ENCODE measurements at places on chromosomes 4 and X.
A peak's percentile ranks its signal among the peaks of the same experiment; 100 is the strongest.

DNA sequence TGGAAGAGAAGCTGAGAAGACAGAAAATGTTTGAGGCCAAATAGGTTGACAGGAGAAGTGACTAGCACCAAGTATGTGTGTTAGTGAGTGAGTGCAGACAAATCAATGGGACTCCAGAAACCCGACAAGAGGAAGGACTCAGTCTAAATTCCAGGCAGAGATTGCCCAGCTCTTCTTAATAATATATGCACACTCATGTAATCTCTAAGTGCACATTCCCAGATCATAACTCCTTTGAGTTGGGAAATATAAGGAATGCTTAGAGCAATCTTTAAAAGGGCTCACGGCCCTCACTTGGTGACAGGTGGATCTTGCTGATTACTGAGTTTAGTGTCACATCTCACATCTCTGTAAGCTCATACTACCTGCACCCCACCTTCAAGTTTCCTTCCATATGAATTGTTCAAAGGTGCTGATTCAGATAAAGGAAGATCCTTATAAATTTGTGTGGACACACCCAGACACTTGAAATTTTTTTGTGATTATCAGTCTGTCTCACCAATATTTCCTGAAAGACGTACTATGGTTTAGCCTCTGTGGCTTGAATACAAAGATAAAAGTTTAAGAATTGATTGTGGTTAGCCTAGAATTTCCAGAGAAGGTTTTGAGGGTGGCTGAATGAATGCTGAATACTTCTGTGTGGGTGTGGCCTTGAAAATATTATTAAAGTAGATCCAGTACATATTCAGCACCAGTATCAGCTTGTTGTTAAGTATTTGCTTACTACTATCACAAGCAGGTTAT, 205.1 kb upstream of the UGT8 start:
- DNase-seq, result no peak

- DNase-seq, result no peak
These were observed 191.2 kb downstream of the RRAGB start for GRCh38 chrX:55908661-55909212.

DNA sequence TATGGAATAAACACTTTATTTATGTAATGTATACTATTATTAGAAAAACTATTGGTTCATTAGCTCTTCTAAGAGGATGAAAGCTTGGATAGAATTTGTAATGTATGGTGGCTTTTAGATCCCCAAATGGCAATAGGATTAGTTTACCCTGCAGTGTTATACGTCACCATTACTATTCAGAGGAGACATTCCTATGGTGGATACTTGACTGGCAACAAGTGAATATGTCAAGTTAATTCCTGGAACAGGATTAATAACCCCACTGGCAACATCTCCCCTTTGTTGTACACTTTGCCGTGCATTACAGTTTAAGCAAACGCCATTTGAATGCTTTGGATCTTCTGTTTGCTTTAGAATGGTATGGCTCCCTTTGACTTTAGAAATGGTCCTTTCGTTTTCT, 420.3 kb downstream of the FAM47B start:
- DNase-seq, result no peak

GRCh38 chrX:49186125-49187027, at the start of gene PRICKLE3:
Gene PRICKLE3, minus strand, starts transcription at chrX:49186373. Its CDS starts 76 bp downstream, at chrX:49186297.
- DNase-seq, result no peak

DNA sequence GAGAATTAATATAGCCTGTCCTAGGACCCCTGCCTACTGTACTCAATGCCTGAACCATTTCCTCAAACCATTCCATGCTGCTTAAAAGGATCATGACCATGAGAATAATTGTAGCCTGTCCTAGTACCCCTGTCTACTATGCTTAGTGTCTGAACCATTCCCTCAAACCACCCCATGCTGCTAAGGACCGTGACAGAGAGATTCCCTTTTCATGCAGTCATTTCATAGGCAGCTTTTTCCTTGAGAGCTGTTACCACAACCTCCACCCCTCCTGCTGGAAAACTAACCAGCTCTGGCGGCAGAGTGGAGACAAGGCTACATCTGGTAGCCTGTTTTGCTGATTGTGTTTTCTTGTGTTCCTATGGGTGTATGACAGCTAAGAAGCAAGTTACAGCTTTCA, 174.9 kb upstream of the SMARCAD1 start:
- DNase-seq, result no peak

DNA sequence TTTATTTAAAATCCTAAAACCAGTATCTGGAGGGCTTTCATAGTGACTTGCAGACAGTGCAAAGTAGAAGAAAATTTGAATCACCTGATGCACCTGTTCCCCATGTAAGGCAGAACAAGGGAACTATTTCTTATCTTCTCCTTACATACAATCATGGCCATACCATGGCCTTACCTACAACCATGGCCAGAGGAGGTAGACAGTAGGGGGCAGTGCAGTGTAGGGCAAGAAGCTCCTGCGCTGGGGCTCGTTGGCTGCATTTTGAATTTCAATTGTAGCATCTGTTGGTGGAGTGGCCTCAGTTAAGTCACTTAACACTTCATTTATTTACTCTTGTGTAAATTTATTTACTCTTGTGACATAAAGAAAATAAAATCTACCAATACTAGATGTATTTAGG, 33.0 kb downstream of the GALNTL6 start:
- no peak for DNase-seq

DNA sequence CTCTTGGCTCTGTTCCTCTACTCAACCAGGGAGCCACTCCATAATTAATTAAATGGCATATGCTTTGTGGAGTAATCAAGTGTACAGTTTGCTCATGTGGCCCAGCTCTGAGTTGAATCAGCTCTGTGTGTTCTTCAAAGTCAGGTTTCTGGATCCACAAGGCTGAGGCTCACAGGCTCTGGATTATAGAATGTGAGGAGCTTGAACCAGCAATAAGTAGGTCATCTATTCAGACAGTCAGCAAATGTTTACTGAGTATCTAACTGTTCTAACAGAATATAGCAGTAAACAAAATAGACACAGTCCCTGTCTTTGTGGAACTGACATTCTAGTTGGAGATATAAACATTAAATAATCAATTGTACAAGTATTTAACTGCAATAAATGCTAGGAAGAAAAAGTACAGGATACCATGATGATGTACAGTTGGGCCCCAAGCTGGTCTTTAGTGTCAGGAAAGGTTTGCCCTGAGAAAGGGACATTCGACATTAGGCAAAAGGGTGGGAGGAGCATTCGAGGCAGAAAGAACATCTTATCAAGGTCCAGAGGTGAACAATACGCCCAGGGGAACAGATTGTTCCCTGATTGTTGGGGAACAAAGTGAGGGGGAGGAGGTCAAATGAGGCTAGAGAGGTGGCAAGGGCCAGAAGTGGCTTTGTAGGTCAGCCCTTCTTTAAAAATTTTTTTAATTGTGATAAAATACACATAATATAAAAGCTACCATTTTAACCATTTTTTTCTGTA, 20.5 kb upstream of the TSR2 start:
- DNase-seq, result no peak

- DNase-seq, result no peak
These were observed 37.0 kb downstream of the TNIP3 start for GRCh38 chr4:121127100-121127499.

- DNase-seq, result no peak
These were observed 38.7 kb downstream of the HNRNPD start for GRCh38 chr4:82335043-82335442.

- peak; percentile 43 for DNase-seq
These were observed 78.0 kb upstream of the CLNK start for GRCh38 chr4:10762561-10762960.

DNA sequence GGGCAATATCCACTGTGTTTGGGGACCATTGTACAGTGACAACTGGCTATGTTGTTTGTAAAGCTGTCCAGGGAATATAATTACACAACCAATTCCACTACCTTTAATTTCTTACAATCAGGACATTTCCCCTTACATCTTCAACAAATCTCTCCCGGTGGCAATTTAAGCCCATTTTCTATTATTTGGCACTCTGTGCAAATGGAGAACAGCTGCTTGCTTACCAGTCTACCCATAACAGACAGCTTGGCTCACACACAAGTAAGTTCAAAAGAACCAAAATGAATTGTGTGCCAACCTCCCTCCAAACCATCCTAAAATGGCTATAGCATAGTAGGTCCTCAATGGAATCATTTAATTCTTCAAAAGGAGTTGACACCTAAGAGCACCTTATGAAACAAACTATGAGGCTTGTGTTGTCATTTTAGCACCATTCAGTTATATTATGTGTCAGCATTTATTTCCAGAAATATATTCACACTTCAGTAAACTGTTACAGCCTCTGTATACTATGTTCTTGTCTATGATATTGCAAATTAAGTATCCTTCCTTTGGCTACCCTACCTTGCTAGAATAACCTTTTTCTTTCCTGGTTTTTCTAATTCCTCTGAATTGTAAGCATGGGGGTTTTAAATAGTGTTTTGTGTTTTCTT, 18.4 kb downstream of the GABRA4 start:
- no peak for DNase-seq

DNA sequence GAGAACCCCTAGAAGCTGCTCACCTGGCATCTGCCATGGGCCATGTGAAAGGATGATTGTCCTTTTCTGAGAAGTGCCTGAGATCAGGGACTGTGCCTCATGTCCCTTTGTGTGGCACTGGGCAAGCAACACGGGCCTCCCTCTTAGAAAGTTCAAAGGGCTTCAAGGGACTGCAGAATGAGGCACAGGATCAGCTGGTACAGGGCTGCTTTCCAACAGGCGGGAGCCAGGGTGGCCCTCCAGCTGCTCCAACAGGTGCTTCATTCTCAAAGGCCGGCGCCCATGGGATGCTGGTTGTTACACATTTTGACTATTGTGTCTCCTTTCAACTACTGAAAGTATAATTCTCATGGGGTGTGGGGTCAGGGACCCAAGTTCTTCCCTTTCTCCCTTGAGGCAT, 114.7 kb downstream of the ENPP6 start:
- DNase-seq, result no peak

- DNase-seq, result peak; percentile 21
These were observed 3.5 kb downstream of the ZXDA start for GRCh38 chrX:57906790-57907189.

DNA sequence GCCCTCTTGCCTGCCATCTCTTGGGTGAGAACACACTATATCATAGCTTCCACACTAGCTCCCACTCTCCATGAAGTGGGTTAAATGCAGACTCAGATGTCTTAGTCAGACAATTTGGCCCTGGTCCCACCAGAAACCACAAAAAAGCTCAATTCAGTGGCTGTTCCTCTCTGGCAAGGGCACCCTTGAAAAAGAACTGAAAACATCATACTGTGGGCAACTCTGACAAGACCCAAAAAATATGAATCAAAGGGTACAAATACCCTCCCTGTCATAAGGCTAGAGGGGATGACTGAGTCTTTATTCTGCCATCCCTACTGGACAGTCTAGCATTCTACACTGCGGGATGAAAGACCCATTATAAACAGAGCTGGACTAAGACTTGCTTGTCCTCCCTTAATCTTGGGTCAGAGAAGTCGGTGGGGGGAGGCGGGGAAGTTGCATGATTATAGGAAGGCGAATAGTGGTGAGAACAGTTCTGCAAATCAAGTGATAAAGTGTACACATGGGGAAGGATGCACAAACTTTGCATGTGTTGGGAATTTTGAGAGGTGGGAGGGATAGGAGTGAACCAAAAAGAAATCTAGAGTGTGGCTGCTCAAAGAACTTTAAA, 172.1 kb downstream of the OPHN1 start:
- DNase-seq, result no peak

DNA sequence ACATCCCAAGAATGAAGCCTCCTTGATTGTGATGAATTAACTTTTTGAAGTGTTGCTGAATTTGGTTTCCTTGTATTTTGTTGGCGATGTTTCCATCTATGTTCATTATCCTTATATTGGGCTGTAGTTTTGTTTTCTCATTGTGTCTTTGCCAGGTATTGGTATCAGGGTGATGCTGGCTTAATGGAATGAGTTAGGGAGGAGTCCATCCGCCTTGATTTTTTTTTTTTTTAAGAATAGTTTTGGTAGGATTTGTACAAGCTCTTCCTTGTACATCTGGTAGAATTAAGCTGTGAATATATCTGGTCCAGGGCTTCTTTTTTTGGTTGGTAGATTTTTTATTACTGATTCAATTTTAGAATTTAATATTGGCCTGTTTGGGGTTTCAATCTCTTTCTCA, 166.1 kb upstream of the WDFY3 start:
- no peak for DNase-seq

DNA sequence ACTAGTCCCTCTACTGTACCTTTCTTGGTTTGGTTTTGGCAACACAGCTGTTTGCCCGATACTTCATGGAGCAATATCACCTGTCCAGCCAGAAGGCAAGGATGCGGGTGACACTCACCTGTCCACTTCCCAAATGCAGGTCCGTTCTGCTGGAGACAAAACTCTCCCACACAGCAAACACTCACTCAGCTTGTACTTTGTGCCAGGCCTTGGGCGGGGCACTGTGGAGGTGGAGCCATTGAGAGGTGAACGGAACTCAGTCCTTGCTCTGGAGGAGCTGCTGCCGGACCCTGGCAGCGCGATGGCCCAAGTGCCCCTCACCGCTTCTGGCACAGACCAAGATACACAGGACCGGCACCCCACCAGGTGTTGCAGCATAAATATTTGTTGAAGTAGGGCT, 15.3 kb upstream of the HMGB3 start:
- DNase-seq, result no peak

GRCh38 chr4:127210893-127211649, 421.7 kb upstream of the INTU start:
- DNase-seq, result no peak

DNA sequence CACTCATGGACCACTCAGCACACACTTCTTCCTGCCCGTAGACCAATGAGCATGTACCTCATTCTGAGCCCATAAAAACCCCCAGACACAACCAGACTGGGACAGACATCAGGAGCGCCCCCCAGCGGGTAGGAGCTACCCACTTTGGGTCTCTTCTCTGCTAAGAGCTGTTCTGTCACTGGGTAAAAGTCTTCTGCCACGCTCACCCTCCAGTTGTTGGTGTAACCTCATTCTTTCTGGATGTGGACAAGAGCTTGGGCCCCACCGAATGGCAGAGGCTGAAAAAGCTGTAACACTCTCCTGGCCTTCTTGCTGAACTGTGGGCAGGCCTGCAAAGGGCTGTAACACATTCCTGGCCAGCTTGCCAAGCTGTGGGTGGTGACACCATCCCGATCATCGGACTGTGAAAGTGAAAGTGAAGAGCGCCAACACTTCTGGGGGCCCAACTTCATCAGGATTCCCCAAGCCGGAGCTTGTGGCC, 137.6 kb downstream of the TECRL start:
- DNase-seq, result no peak

- no peak for DNase-seq
These were observed 30.6 kb downstream of the SUPT20HL2 start for GRCh38 chrX:24283127-24283794.

- no peak for DNase-seq
These were observed 196.4 kb downstream of the GALNTL6 start for GRCh38 chr4:172009446-172010230.

GRCh38 chr4:153530284-153530999, 64.3 kb downstream of the TMEM131L start:
- no peak for DNase-seq

- no peak for DNase-seq
These were observed 71.8 kb downstream of the FBXO8 start for GRCh38 chr4:174211622-174212044.

- DNase-seq, result no peak
These were observed 35.1 kb downstream of the TSPAN5 start for GRCh38 chr4:98623126-98623802.

DNA sequence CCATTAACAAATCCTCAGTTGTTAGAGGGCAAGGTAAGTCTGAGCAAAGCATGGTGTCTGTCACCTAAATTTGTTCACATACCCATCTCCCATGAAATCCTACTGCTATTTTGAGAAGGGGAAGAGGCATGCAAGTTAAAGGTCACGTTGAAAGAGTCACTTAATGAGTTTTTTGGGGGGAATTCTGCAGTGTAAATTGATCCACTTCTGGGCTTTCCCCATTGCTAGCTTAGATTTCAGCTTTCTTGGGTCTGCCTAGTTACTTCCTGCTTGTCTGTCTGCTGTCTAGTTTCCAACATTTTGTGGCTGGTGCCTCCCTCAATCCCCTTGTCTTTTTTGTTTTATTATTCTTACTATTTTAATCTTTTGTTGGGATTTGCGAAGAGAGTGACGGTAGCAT, 32.0 kb downstream of the CEP135 start:
- no peak for DNase-seq
